ENCODE measurements at places on chromosomes 1 and 21. TPM values are rescaled to one million over a fixed set of nuclear protein-coding genes. Genes with fewer than 3 reads are reported as not detected.

GRCh38 chr1:222171005-222171404, 376.9 kb downstream of the HHIPL2 start:
- no peak for DNase-seq

The ASCL5 gene
- not detected for total RNA-seq

The UTS2 gene
- not detected for total RNA-seq

DNA sequence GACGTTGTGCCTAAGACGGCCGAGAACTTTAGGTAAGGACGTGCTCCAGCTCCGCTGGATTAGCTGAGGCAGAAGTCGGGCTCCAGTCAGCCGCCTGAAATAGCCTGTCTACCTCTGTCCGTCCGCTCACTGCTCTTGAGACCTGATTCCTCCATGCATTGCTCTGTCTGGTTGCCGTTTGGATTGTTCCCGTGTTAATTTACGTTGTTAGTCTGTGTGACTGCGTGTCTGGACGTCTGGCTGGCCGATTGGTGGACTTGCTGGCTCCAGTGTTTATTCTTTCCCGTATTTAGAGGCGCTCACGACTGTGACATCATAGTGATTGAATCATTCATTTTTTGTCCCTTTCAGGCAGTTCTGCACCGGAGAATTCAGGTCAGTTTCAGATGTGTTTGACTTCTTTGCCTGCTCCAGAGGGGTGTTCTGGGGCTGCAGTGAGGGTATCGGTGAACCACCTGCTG, 684 bp downstream of the PPIH start:
- no peak for DNase-seq

DNA sequence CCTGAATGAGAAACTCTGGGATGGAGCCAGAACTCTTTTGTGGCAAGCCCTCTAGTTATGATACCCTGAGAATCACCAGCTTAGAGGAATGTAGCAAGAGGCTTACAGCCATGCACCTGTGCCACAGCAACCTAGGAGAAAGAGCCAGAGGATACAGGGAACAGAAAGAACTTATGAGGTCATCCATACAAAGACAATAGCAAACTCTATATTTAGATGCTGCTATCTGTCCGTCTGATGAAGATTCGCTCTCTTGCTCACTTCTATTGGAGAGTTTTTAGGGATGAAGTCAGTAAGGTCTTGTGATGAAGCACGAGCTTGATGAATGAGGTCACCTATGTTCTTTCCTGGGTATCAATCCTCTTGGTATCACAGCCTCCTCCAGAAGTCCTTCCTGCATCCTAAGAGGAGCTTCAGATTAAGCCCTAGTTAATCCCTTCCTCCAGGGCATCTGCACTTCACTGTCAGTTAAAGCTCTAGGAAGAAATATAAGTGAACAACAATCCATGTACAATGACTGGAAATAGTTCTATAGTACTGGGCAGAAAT, 185.6 kb downstream of the DAB1 start:
- no peak for DNase-seq

Data from liver (tissue), 10 donors.